ENCODE measurements at places on chromosomes 7 and 10.

- DNase-seq, result no peak
These were observed 5.4 kb downstream of the IDI1 start for GRCh38 chr10:1043532-1043995.

DNA sequence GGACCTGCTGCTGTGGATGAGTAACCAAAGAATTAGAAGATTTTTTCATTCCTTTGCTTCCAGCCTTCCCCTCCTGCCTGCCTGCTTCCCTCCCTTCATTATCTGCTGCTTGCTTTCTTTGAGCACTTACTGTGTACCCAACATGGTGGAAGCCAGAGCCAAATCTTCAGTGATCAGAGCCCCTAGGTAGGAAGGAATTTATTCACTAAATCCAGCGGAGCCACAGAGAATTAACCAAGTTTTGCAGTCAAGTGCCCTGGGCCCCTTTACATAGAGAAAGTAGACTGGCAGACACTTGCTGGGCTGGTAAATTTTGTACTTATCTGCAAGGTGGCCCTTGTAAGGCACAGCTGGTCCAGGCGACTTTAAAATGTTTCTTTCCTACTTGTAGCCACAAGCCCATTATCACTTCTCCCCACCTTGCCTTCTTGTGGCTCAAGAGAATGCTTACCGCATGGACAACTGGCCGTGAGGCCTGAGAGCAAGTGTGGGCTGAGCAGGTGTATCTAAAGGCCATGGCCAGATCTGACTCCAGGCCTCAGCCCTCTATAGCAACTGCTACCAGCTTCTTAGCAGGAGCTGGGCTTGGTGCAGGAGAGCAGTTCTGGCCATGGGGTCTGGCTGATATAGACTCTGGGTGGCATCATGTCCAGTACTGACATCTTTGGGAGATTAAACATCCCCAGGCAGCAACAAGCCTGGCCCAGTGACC, 11.1 kb downstream of the UNC5B start:
- peak; percentile 11 for DNase-seq

- DNase-seq, result no peak
These were observed 332.7 kb upstream of the CELF2 start for GRCh38 chr10:10684972-10685371.

GRCh38 chr10:120982507-120982906, 131.3 kb downstream of the WDR11 start:
- DNase-seq, result no peak

DNA sequence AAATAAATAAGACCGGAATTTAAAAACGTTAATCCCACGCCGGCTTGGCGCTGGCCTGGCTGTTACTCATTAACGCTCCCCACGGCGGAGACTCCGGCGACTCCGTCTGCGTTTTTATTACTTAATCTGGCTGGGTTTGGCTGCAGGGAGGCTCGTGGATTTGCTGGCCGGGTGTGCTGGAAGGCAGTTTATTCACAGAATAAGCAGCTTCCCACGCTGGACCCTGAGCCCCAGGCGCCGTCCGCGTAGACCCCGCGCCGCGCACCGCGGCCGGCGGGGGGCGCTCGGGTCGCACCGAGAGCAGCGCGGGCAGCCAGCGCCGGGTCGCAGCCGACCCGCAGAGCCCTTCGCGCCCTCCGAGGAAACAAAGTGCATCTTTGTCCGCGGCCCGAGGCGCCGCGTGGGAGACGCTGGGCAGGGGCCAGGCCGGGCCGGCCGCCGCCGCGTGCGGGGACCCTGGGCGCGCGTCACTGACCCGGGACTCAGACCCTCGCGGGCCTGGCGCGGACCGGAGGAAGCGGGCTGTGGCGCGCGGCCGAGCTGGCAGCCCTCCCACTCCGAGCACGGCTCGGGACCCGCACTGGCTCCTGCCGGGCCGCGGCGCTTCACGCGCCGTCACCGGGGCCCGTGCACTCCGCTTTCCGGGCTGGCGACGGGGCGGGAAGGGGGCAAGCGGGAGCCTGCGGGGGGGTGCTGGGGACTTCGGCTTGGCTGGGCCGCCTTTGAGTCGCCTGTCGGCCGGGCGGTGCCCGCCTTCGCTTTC, 587 bp upstream of the GRK5 start:
- peak; percentile 86 for DNase-seq

DNA sequence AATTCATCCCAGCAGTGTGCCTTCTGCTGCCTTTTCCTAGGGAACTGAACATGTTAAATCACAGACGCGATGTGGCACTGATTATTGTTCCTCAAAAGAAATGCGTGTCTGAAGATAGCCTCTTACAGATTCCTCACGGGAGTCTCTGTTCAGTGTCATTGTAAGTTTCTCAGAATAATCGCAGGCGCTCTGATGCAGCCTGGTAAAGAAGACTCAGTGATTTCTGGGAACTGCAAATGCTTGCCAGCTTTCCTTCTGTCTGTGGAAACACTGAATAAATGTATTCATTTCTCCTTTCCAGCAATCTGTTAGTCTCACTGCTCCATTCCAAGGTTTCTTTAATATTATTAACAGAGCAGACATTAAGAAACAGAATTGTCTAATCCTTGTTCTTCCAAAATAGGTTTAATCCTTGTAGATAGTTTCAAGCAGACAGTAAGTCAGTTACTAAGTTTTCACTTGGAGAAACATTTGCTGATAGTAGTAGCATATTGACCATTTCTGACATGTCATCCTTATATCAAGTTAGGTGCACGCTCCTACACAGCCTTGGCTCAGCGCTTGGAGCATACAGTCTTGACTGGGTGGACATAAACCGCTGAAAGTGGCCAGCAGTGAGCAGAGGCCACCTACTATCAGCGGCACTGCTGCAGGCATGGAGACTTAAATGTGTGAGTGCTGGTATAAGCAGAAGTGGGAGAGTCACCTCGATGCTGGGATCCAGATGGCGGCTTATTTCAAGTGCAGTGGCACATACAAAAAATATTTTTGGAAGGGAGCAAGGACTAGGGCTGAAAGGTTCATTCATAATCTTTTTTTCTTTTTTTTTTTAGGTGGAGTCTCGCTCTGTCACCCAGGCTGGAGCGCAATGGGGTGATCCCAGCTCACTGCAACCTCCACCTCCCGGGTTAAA, 27.7 kb downstream of the MMRN2 start:
- DNase-seq, result no peak

GRCh38 chr10:98361131-98362025, 53.6 kb downstream of the PYROXD2 start:
- DNase-seq, result peak; percentile 79

DNA sequence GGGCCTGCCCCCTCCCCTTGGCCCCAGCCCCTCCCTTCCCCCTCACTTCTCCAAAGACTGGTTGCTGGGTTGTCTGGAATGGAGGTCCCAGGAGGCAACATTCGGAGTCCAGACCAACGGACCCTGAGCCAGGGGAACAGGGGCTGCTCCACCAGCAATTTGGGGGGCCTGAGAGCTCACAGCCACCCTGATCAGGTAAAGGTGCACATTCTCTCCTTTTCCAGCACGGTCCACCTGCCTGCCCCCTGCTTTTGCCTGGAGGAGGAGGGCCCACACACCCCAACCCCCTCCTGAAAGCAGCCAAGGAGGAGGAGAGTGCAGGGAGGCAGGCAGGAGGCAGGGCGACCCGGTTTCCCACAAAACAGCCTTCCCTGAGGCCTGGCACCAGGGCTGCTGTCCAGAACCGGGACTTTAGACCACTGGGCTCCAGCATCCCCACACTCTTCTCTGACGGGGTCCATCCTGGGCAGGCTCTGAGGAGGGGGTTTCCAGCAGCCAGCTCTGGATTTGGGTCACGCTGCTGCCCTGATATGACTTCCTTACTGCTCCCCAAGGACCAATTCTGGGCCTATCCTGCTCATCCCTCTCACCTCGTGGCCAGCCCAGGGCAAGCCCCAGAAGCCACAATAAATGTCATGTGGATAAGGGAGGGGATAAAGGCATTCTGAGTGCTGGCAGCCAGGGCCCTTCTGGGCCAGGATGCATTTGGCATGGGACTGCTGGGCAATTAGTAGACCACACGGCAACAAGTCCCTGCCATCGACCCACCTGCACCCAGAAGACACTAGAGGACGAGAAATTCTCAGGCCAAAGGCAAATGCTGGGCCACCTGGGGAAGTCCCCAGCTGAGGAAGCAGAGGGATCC, 1.1 kb upstream of the CAMK2B start:
- DNase-seq, result no peak

DNA sequence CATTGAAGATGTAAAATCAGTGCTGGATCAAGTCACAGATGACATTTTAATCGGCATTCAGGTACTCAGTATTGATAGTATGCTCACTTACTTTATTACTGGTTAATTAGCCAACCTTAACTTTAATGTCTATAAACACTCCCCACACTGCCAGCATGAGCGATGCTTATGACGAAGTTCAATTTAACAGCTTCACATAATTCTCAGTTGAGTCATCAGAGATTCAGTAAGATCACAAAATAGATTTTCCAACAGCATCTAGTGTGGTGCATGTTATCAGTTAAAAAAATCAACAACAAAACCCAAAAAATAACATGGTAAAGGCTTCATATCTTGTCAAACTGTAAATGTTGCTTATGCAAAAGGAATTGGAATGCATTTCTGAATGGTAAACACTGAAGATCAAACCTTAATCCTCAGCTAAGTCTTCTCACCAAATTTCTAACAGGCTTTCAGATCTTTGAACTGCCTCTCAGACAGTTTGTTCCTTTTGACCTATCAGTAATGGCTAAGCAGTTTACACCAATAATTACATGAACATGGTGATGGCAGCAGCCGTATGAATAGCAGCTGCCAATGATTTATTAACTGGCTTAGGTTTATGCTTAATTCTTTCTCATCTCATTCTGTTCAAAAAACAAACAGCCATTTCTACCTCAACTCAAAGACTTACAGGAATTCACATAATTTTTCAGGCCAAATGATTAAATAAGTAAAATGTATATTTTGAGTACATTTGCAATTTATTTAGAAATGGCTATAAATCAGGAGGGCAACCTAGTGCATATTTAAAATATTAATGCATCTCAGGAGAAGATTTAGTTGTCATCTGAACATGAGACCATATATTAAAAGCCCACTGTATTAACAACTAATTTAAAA, 98.5 kb downstream of the CABCOCO1 start:
- no peak for DNase-seq

- DNase-seq, result no peak
These were observed 52.6 kb downstream of the LRRC72 start for GRCh38 chr7:16579216-16579615.

DNA sequence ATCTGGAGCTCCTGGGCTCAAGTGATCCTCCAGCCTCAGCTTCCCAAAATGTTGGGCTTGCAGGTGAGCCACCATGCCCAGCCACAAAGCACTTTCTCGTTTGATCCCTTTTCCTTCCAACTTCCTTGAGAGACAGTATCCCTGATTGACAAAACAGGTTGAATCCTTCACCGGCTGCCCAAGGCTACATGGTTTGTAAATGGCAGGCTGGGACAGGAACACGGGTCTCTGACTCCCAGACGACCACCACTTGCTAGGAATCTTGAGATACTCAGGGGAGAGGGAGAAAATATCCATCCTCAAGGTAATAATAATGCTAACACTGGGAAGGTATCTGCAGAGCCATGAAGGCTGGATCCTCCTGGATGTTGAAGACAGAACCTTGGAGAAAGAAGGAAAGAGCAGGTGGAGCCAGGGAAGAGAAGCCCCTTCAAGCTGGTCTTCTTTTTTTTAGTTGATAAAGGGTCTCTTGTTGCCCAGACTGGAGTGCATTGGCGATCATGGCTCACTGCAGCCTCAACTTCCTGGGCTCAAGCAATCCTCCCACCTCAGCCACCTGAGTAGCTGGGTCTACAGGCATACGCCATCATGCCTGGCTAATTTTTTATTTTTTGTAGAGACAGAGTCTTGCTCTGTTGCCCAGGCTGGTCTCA, 19.8 kb downstream of the MMRN2 start:
- no peak for DNase-seq

- no peak for DNase-seq
These were observed 192.3 kb upstream of the PITRM1 start for GRCh38 chr10:3364768-3365480.

GRCh38 chr10:114028425-114028824, 15.2 kb upstream of the ADRB1 start:
- no peak for DNase-seq

- no peak for DNase-seq
These were observed 167.9 kb downstream of the TCERG1L start for GRCh38 chr10:131143425-131144165.

DNA sequence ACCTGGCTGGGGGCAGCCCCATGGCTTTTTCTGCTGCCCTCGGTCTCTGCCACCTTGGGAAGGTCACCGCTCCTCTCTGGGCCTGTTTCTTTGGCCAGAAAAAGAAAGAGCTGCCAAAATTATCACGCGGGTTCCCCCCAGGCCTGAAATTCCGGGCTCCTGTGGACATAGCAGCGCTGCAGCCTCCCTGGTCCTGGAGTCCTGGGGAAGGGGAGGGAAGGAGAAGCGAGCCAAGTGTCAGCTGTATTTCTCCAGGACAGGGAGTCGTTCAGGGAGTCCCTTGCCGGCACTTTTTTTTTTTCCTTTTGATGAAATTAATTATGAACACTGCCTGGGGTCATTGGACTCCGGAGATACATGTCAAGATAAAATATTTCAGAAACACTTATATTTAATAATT, 152.3 kb upstream of the GPR26 start:
- no peak for DNase-seq

GRCh38 chr10:77279207-77279606, 358.4 kb downstream of the KCNMA1 start:
- DNase-seq, result no peak

- no peak for DNase-seq
These were observed 22.8 kb upstream of the MALSU1 start for GRCh38 chr7:23276376-23276775.

- DNase-seq, result no peak
These were observed 27.4 kb upstream of the LOXL4 start for GRCh38 chr10:98295401-98295811.

- DNase-seq, result no peak
These were observed 985 bp upstream of the CYTH3 start for GRCh38 chr7:6273380-6273837.

GRCh38 chr7:6332386-6332785, 60.0 kb upstream of the CYTH3 start:
- no peak for DNase-seq

- DNase-seq, result peak; percentile 89
These were observed 314.3 kb upstream of the ZMIZ1 start for GRCh38 chr10:78754269-78755062.

GRCh38 chr7:110854651-110855050, 236.3 kb upstream of the LRRN3 start:
- no peak for DNase-seq
